ENCODE measurements at places on chromosomes 7 and 10.

DNA sequence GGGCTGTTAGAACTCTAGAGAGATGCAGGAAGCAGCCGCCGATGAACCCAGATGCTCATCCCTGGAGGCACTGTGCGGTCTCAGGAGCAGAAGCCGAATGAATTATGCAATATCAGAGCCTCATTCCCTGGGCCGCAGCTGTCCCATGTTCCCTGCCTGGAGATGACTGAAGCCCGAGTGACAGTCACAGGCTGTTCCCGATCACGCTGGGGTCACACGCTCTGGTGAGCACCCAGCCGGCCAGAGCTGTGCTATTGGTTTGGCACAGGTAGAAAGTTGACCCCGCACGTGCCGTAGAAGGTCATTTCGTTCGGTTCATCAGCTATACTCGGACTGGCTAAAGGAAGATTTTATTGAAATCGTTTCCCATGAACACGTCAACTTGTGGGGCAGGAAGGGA is 140.5 kb upstream of the SH2B2 start:
- DNase-seq = peak; percentile 37

DNA sequence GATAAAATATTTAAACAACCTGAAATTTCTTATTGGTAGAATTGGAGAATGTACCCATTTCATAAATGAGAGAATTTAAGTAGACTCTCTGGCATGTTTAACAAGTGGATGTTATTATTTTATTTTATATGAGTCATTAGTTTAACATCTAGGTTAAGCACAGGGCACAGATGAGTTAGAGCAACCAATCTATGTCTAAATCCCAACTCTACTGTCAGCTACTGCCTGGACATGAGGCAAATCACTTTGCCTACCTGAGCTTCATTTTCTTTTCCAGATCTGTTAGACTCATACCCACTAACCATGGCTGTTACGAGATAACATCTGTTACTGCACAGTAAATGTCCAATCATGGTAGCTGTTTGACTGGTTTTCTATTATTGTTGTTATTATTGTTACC is 251.1 kb downstream of the INHBA start:
- DNase-seq = no peak

- peak; percentile 19 for DNase-seq
Observed at GRCh38 chr10:18607503-18608378, 43.6 kb downstream of the NSUN6 start.

GRCh38 chr7:121398246-121398645 is 2.1 kb upstream of the FAM3C start:
- peak; percentile 42 for DNase-seq

DNA sequence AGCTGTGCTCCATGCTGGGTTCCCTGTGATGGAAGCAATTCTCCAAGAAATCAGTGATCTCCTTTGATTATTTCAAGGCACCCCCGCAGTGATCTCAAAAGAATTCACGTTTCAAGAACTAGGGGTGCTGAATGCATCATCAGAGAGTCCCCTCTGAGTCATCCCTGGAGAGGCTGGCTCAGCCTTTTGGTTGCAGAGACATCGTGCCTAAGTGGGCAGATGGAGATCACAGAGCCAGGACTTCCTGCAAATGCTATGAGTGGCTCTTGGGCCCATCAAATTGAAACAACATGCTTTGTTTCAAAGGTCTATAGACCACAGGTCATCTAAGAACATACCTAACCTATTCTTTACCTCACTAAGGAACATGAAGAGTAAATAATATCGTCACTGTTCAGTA is 41.5 kb upstream of the PLEKHA1 start:
- DNase-seq = no peak

DNA sequence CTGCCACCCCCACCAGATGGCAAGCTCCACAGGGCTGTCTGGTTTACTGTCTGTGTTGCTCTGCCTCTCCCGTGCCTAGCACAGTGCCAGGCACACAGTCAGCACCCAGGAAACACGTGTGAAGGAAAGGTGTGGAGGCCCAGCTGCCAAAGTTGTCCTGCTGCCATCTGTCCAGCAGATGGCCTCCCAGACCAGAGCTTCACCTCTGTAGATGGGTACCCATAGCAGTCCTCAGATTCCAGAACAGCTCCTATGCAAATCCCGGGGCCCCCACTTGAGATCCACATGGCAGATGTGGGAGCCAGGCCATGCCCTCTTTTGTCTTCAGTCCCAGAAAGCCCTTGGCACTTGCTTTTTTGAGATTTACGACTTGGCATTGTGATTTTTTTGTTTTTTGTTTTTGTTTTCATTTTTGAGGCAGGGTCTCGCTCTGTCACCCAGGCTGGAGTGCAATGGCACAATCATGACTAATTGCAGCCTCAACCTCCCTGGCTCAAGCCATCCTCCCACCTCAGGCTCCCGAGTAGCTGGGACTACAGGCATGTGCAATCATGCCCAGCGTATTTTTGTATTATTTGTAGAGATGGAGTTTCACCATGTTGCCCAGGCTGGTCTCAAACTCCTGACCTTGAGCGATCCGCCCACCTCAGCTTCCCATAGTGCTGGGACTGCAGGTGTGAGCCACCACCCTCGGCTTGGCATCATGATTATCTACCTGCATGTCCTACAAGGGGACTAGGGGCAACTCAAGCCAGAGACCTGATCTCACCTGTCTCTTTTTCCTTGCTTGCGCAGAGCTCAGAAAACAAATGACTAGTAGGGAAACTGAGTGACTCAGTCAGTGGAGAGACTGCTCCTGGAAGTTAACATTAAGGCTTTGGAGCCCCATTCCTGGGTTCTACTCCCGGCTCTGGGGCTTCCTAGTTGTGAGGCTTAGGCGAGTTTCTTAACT is 16.9 kb upstream of the PALD1 start:
- DNase-seq = peak; percentile 78

DNA sequence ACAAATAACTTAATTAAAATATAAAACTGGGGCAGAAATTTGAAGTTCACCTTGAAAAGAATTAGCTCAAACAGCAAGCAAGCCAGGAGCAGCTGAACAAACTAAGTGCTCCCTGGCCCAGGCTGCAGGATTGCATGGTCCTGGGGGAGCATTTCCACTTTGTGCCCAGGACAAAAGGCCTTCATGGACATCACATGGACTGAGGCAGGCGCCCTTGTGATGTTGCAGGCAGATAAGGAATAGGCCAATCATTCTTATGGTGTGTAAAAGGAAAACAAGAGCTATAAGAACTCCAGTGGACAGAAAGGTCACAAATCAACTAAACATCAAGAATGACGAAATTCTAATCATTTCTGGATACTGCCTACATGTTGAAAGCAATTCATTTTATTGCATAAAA is 17.5 kb upstream of the TECTB start:
- no peak for DNase-seq

GRCh38 chr7:48505051-48505450 is 333.8 kb downstream of the ABCA13 start:
- peak; percentile 56 for DNase-seq

DNA sequence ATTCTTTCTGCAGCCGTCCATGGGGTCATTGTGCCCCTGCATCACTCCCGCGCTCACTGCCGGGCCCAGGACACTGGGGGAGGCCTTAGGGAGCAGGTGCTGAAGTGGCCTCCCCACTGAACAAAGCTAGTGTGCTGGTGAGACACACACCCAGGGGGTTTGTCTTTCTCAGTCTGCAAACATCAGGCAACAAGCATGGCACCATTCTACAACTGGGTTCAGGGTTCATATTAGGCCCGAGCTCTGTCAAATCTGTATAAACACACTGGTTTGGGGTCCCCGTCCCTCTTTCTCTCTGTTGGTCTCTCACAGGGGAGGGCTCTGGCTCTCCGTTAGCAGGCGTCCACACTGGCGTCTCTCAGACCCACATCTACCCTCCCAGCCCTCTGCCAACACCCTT is 11.1 kb upstream of the PPP2R2D start:
- DNase-seq = no peak

- no peak for DNase-seq
Observed at GRCh38 chr7:151597541-151598444, 78.1 kb upstream of the RHEB start.
